Activated T-cell treated with anti-CD3 and anti-CD28 coated beads, Interleukin-2, amount 50 U/mL, for 4 hours (primary cell): ENCODE measurements at places on chromosomes 6 and 20. TPM values are rescaled to one million over a fixed set of nuclear protein-coding genes. Genes with fewer than 3 reads are reported as not detected.

- DNase-seq = no peak
These were observed 13.2 kb downstream of the DNAJC5 start for GRCh38 chr20:63908008-63908682.

DNA sequence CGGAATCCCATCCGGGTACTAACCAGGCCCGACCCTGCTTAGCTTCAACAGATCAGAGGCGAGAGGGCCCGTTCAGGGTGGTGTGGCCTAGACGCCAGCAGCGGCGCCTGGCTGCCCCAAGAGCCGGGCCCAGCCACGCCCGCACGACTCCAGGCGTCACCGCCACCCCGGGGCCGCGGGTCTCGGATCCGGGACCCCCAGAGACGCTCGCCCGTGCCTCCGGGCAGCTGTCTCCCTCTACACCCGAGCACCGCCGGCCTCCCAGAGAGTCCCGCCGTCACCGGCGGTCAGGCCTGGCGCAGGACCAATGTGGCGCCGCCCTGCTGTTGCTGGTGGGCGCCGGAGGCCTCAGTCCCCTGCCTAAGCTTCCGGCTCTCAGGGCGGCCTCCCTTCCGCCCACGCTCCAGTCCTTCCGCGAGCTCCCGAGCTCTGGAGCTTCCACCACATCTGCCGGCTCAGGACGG lies 441.2 kb upstream of the DEFB115 start:
- DNase-seq = no peak

The FLRT3 gene
- not detected for total RNA-seq

GRCh38 chr6:137764464-137764863 lies 102.6 kb upstream of the TNFAIP3 start:
- no peak for DNase-seq

GRCh38 chr6:156974830-156975261 lies 197.7 kb downstream of the ARID1B start:
- no peak for DNase-seq
